Activated naive CD8-positive, alpha-beta T cell treated with anti-CD3 and anti-CD28 coated beads, Interleukin-2, amount 50 U/mL, for 24 hours (primary cell): ENCODE measurements at places on chromosomes 13 and 19.
A peak's percentile ranks its signal among the peaks of the same experiment; 100 is the strongest.

GRCh38 chr19:51226067-51226466 is 1.2 kb downstream of the CD33 start:
- DNase-seq: no peak

DNA sequence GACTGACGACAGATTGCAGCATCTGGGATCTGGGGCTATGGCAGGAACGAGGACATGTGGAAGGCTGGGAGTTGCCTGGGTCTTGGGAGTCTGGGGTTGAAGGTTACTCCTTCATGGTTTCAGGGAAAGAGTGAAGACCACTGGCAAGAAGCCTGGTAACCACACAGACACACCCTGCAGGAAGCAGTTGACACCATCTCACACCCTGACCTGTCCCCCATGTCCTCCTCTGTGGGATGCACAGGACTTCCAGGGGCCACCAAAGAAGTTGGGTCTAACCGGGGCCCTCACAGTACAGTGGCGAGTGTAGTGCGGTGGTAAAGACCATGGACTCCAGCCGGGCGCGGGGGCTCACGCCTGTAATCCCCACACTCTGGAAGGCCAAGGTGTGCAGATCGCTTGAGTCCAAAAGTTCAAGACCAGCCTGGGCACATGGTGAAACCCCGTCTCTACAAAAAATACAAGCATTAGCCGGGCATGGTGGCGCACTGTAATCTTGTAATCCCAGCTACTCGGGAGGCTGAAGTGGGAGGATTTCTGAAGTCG is 10.6 kb upstream of the FFAR2 start:
- no peak for DNase-seq

DNA sequence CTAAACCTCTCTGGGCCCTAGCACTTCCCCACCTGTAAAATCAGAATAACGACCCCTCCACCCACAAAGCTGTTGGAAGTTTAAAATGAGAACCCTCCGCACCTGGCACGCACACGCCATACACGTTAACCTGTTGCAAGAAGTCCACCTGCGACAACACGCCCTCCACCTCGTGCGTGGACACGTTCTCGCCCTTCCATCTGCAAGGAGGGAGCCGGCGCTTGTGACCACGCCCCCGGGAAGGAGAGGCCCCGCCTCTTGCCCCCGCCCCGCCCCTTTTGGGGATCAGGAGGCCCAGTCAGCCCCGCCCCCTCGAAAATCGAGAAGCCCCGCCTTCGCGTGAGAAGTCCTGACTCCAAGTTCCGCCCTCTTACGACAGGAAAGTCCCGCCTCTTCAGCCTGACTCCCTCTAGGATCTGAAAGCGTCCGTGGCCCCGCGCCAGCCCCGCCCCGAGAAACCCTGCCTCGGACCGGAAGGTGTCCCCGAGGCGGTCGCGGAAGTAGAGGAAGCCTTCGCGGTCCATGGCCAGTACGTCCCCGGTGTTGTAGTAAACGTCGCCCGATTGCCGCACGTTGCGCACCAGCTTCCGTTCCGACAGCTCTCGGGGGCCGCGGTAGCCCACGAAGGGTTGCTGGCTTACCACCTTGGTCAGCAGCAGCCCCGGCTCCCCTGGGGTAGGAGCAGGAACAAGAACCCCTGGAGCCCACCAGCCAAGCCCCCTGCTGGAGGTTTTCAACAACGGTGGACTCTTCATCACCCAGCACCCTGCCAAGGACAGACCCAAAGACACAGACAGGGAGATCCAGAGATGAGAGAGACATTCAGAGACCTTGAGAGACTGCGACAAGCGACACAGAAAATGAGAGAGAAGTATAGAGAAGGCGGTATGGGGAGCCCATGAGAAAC is 12.5 kb downstream of the SLC27A5 start:
- peak; percentile 99 for DNase-seq

DNA sequence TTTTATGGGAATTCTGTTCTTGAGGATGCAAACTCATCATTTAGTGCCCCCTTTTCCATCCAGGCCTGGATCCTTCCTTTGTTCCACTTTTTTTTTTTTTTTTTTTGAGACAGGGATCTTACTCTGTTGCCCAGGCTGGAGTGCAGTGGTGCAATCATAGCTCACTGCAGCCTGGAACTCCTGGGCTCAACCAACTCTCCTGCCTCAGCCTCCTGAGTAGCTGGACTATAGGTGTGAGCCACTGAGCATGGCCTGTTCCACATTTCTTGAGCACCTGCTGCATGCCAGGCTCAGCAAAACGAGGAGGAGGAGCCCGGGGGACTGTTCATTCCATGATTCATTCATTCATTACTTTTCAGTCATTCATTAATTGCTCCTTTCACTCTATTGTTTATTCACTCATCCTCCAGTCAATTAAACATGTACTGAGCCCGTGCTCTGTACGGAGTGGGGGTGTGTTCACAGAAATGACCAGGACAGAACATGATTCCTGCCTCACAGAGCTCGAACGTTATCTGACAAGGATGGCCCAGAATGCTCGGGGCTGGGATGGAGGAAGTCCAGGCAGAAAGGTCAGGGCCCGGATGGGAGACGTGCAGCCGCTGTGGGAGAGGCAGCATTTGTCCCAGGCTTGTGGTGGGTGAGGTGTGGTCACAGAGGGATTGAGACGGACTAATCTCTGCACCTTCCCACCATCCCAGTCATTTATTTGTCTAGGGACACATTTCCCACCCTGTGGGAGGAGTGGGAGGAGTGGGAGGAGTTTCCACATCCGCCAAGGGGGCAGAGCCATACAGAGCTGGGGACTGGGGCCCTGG is 51.2 kb upstream of the SHKBP1 start:
- DNase-seq: no peak

DNA sequence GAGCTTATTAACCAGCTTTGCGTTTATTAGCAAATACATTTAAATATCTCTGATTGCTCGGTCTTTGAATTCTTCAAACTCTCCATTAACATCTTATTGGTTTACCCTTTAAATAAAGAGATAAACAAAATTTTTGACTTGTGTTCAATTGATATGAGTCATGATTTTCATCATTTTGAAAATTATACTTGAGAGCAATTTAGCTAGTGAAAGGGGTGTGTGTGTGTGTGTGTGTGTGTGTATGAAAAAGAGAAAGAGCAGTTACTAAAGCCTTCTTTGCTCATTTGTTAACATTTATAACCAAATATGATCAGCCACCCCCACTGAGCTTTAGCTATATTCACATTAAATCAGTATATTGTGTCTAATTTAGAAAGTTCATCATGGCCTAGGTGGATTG is 48.3 kb upstream of the FAM216B start:
- no peak for DNase-seq

DNA sequence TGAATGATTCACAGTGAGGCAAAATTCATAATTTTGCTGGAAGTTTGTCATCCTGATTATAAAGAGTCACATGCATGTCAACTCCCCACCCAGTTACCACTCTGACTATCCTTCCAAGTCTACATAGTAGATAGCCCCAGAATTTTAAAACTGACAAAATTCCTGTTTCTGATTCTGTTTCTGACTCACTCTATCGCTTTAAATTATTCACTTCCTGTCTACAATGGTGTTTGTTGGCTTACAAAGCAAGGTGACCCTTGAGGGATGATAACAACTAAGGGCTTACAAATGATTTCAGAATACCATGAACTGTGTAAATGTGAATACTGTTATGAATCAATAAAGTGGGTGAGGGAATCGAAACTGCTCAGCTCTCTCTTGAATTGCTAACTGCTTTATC is 98.7 kb upstream of the KL start:
- no peak for DNase-seq

DNA sequence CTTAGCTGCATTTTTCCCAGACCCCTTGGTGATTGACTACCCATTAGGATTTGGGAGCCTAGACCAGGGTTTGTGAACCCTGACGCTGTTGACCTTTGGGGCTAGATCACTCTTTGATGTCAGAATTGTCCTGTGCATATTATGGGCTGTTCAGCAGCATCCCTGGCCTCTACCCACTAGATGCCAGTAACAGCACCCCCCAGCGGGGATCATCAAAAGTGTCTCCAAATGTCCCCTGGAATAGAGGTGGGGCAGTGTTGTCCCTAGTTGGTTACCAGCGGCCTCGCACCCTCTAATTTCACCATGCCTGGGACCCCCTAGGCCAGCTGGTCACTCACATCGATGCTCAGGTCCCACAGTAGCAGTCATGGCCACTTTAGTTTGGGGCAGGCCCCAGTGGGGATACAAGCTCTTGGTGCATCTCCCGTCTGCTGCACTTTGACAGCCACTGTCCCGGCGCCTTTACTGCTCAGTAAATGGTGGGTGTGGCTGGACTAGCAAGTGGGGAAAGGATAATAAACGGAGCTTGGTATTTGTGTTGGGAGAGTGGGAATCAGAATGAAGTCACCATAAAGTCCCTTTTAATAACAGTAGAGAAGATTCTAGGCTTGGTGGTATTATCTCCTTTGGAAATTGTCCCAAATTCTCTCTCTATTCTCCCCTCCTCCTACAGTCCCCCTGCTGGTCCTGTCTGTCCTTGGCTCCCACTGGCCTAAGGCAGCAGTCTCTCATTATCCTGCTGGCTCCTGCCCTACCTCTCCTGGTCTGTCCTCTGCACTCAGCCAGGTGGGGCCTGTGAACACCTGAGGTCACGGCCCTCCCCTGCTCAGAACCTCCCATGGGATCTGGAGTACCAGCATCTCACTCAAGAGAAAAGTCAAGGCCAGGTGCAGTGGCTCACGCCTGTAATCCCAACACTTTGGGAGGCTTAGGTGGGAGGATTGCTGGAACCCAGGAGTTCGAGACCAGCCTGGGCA is 80.6 kb downstream of the SIPA1L3 start:
- no peak for DNase-seq

DNA sequence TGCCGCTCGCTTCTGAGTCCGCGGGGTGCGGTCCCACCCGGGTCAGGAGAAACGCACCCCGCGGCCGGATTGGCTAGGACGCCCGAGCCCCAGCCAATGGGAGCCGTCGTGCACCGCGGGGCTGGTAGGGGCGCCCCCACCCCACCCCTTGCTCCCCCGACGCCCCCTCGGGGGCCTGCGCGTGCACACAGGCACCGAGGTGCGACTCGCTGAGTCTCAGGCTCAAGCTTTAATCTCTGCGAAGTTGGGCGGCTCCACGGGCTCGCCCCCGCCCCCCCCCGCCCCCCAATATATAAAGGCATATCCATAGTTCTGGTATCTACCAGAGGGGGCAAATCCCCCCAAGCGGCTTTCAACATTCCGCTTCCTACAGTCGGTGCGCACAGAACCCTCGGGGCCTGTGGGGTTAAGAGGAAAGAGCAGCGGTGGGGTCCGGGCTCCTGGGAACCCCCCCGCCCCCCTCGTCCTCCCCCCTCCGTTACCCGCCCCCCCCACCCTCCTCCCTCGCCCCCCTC is at the start of gene COX6B2:
COX6B2 (minus strand) TSS at position 22 of the 515 bp plus-strand sequence. CDS start 198 bp downstream, outside the sequence.
- DNase-seq: no peak

GRCh38 chr13:100657881-100658315 is 16.7 kb downstream of the TMTC4 start:
- DNase-seq: no peak

- no peak for DNase-seq
Observed at GRCh38 chr13:52896827-52897659, 48.6 kb upstream of the PCDH8 start.

- DNase-seq: peak; percentile 49
Observed at GRCh38 chr19:35267353-35267817, 1.4 kb upstream of the USF2 start.

GRCh38 chr13:110023729-110024644 is 237.6 kb upstream of the IRS2 start:
- no peak for DNase-seq

GRCh38 chr13:28387740-28388501 is 107.0 kb downstream of the FLT1 start:
- no peak for DNase-seq

DNA sequence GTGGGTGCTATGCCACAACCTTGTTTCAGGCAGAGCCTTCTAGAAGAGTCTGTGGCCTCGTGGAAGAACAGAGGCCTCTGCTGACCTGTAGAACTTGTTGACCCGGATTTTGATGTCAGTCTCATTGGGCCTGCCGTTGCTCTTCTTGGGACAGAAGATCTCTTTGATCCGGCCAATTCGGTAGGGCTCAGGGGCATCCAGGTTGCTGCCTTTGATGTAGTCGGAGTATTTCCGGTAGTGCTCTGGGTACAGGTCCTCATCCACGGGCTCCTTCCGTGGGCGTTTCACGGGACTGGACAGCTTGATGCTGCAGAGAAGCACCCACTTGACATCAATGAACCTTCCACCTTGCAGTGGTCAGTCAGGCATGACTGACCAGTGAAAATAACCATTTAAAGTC is 24.0 kb upstream of the EIF3G start:
- DNase-seq: no peak

DNA sequence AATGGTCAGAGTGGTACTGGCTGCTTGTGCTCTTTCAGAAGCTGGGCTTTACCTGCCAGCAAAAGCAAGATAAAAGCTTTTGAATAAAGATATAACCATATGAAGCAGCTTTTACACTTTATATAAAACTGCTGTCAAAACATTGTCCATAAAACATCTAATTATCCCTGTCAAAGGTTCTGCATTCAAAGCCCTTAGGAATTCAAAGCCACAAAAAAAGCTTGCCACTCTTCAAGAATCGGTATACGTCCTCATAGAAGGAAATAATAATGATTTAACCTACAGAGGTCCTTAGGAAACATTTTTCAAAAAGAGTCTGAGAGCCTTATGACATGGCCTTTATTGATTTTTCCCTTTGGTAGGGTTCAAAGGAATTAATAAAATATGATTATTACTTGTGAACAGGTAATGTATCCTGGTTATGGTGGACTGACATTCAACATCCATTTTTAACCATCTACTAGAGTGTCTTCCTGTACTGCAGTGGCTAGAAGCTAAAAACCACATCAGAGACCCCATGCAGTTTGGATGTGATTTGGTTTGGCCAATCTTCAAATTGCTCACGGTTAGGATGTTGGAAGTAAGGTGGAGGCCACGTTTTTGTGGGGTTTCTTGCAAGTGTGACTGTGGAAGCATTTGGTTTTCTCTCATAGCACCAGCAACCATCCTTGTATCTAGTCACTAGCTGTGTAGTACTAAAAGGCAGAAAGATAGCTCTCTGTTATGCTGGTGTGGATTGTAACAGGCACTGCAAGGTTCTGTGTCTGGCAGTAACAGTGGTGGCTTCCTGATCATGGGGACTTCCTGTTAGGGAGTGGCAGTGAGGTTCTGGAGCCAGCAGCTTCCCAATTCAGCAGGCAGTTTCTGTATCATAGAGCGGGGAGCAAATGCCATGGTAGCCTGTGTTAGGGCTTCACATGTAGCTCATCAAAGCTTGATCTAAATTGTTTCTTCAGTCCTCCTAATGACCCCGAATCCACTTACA is 441.5 kb downstream of the DIAPH3 start:
- no peak for DNase-seq

- no peak for DNase-seq
Observed at GRCh38 chr19:51026554-51026831, at the start of gene KLK11. Gene KLK11, minus strand, starts transcription at chr19:51026616. Its CDS starts 985 bp downstream, at chr19:51025631.
